Occipital lobe (tissue), 3 donors: ENCODE measurements at places on chromosomes 6 and 20.

GRCh38 chr6:66336176-66336575, 629.1 kb upstream of the EYS start:
- no peak for DNase-seq

DNA sequence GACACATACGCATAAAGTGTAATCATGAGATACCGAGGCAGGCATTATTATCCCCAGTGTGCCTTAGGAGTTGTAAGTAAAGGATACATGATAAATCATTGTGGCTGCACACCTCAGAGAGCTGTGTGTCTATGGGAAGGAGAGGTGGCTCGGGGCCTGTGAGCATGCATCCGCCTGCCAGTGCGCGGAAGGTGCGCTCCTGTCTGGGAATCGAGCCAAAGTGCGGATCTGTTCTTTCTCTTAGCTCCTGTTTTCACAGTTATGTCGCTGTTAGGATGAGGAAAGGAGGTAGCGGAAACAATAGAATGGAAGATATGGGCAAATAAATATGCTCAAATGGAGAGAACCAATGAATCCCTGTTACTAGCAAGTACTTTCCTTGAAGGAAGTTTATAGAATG, 98.0 kb downstream of the ANKRD6 start:
- no peak for DNase-seq

DNA sequence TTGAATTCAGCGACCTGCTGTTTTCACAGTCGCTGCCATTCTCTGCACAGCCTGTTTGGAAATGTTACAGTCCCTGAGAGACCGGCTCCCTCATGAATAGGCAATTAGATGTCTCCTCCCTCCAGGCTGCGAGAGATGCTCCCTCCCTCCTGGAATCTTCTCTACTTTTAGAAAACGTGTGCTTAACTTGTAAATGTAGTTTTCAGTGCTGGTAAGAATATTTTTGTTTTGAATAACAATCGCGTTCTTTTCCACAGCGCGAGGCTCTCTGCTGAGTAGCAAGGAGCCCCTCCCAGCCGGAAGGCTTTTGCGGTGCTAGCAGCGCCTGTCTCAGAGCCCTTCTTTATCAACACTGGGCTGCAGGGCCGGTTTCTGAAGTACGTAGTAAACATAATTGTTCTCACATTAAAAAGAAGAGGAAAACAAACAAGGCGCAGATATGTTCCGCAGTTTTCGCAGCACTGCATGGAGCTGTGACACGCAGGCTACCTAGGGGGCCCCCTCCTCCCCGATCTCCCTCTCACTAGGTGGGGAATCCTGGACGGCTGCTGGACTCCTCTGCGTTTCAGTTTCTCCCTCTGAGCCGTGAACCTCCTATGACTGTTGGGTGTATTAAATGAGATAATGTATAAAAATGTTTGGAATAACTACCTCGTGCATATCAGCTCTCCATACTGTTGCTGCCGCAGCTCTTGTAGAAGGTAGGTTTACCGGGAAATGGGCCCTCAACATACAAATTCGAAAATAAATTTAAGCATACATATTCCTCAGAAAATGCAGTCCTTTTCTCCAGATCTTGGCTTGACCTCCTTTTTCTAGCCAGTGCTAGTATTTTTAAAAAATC, 79.0 kb upstream of the SPACA1 start:
- DNase-seq: peak; percentile 29

GRCh38 chr6:30060606-30061091, 416 bp upstream of the POLR1H start:
- peak; percentile 53 for DNase-seq

GRCh38 chr20:59772931-59773913, 160.2 kb downstream of the SYCP2 start:
- no peak for DNase-seq

DNA sequence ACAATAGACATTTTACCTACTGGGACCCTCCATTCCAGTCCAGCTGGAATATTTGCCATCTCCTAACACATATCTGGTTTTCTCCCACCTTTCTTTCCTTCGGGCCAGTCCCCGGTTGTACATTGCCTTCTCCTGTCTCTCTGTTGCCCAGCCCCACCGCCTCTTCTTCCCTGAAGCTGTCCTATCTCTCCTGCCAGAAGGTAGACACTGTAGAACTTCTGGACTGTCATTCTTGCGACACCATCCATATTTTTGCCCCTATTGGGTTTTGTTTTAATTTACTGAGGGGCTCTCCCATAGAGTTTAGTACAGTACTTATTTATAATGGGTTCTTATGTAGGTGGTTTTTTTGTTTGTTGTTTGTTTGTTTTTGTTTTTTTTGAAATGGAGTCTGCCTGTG, 4.9 kb downstream of the PTK7 start:
- no peak for DNase-seq

DNA sequence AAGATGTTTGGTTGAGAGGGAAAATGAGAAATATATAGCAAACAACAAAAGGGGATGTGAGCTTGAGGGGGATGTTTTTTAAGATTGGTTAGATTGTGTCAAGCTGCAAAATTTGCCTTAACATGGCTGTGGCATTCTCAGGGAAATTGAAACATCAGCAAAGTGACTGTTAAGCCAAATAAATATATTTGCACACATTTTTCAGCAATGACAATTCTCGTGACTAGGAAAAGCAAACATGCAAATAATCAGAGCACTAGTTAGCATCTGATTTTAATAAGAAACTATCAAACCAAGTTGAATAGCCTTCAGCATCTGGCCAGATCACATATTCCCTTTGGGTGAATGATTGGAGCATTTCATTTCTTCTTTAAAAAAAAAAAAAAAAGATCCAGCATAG, 262.8 kb downstream of the TBC1D7 start:
- DNase-seq: no peak

GRCh38 chr6:20265842-20266241, 53.6 kb upstream of the MBOAT1 start:
- no peak for DNase-seq

- no peak for DNase-seq
Observed at GRCh38 chr6:15796130-15796771, 133.4 kb upstream of the DTNBP1 start.

- no peak for DNase-seq
Observed at GRCh38 chr6:106117579-106117978, 31.4 kb downstream of the PRDM1 start.

DNA sequence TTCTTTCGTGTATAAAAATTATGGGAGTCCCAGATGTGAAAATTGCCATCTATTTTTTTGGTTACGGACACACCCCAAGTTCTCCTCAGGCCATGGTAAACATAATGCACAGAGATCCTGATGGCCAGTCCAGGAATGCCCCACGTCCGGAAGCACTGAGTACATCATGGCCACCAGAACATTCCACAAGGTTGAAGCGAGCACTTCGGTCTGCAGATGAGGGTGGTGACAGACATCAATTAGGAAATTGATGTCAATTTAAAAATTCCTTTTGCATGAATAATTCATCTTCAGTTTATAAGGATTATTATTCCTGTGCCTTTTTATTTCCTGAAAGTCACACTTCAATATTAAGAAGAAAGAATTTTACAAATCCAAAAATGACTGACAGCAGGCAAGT, 13.2 kb upstream of the EXOC2 start:
- no peak for DNase-seq

- no peak for DNase-seq
Observed at GRCh38 chr6:154567695-154568220, 57.3 kb upstream of the CNKSR3 start.

DNA sequence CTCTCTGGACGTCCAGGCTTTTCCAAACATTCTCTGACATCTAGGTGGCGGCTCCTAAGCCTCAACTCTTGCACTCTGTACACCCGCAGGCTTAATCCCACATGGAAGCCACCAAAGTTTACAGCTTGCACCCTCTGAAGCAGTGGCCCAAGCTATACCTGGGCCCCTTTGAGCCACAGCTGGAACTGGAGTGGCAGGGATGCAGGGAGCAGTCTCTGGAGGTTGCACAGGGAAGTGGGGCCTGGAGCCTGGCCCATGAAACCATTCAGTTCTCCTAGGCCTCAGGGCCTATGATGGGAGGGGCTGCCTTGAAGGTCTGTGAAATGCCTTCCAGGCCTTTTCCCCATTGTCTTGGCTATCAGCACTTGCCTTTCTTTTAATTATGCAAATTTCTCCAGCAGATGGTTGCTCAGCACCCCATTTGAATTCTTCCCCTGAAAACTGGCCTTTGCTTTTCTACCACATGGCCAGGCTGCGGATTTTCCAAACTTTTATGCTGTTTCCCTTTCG, 64.9 kb downstream of the IRF4 start:
- DNase-seq: no peak

GRCh38 chr6:55777469-55777868, 97.9 kb downstream of the BMP5 start:
- DNase-seq: no peak

DNA sequence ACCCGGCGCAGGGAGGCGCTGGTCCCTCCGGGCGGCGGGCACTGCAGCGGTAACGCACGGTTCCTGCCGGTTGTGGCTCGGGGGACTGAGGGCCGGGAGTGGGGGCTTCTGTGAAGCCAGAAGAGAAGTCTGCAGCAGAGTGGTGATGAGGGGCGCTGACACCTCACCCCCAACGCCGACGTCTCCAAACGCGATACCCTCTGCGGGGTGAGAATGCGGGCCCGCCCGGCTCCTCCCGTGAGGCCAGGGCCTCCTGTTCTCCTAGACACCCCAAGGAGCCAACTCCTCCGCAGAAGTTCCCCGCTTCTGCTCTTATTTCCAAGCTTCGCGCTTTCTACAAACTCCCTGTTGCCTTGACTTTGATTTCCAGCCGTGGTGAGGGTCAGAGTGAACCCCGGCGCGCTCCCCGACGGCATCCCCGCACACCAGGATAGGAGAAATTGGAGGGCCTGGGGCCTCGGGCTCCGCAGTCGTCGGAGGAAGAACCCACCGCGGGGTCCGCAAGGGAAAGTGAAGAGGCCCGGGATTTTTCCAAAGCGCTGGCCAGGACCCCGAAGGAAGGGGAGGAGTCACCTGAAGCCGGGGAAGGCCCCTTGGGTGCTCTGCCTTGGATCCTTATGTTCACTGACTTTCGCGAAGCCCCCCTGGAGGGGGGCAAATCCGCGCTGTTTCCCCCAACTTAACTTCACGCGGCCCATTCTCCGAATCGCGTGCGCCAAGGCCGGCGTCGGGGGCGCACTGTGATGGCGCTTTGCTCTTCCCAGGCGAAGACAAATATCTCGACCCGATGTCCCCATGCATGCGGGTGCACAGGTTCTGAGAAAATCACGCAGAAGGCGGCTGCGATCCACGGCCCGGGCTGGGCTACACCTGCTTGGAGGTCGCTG, 3.1 kb upstream of the INSM1 start:
- DNase-seq: no peak
